GM12878 (cell line): ENCODE measurements at places on chromosomes 4 and X. TPM values are rescaled to one million over a fixed set of nuclear protein-coding genes. Genes with fewer than 3 reads are reported as not detected.

CFP gene
- 4.9 and 7.2 TPM in 2 replicates for total RNA-seq

ARHGAP6 gene
- 1.4 and 1.8 TPM in 2 replicates for total RNA-seq

SLC7A11 gene
- total RNA-seq = 3.6 and 4.0 TPM in 2 replicates

SPANXB1 gene
- not detected in 2 replicates for total RNA-seq

CNKSR2 gene
- 0.18 TPM in 1 of 2 replicates, not detected in the other for total RNA-seq

ADH1A gene
- total RNA-seq = not detected in 2 replicates
